Amniotic stem cell (primary cell): ENCODE measurements at places on chromosomes 4 and X.

- DNase-seq = no peak
Measured at GRCh38 chr4:138734746-138735145, 280.8 kb upstream of the NOCT start.

GRCh38 chr4:182642831-182643230, 274.4 kb downstream of the DCTD start:
- no peak for DNase-seq

GRCh38 chr4:53601251-53601764, 10.0 kb upstream of the LNX1 start:
- no peak for DNase-seq

DNA sequence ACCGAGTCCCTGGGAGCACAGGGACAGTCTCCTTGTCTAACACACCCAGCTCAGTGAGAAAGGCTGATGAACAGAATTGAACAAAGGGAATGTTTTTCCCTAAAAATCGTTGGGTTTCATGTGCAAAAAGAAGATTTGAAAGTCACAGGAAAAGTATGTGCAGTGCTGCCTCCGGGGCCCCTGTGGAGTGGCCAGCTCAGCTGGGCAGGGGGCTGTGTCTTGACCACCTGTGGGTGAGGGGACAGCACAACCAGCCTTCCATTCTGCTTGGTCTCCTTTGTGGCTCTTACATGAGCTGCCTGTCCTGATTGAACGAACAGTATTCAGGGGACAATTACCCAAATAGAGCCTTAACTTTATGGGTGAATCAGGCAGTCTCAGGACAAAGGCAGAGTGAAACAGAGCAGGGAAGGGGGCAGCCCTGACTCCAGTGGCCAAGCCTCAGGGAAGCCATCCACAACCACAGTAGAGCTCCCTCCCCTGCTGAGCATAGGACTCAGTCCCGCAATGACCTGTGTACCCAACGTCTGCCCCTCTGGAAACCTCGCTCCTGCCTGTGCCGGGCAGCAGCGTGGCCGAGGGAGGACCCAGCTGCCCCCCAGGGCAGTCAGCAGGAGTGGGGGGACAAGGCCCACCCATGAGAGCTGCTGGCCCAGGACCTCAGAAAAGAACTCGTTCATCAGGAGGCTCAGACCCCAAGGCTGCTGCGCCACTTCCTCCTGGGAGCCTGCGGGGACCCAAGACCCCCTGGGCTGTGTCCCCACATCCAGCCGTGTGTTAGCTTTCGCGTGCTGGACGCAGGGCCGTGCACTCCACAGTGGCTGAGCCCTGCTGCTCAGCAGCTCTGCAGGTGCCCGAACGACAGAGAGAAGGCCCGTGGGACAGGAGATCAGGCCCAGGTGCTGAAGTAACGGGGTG, 59.6 kb upstream of the MXD4 start:
- no peak for DNase-seq

DNA sequence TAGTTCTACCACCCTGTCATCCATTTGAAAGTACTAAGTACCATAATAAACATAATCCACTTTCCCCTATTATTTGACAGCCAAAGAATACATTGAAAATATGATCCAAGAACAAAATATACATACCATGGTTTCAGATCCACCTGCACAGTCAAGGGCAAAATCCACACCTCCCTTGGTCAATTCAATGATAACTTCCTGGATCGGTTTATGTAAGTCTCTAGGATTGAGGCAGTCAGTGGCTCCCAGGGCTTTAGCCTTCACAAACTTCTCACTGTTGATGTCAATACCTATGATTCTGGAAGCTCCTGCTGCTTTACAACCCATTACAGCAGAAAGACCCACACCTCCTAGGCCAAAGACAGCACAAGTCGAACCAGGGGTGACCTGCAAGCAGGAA, 12.7 kb downstream of the ADH4 start:
- no peak for DNase-seq

- no peak for DNase-seq
Measured at GRCh38 chr4:36815536-36815935, 429.0 kb upstream of the NWD2 start.

DNA sequence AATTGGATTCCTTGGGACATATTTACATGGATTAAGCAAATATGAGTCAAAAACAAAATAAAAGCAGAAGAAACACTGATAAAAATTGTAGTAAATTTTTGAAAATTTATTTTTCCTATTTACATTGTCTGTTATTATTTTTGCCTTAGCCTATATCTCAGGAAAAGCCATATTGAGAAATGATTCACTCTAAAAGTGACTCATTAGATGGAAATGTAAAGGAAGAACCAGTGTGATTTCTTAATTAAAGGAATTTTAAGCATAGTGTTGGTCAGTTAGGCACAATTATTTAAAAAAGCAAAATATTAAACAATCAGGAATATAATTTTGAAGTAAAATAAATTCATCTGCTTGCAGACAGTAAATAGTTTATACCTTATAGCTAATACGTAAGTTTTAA, 167.4 kb upstream of the NAP1L5 start:
- DNase-seq = no peak

DNA sequence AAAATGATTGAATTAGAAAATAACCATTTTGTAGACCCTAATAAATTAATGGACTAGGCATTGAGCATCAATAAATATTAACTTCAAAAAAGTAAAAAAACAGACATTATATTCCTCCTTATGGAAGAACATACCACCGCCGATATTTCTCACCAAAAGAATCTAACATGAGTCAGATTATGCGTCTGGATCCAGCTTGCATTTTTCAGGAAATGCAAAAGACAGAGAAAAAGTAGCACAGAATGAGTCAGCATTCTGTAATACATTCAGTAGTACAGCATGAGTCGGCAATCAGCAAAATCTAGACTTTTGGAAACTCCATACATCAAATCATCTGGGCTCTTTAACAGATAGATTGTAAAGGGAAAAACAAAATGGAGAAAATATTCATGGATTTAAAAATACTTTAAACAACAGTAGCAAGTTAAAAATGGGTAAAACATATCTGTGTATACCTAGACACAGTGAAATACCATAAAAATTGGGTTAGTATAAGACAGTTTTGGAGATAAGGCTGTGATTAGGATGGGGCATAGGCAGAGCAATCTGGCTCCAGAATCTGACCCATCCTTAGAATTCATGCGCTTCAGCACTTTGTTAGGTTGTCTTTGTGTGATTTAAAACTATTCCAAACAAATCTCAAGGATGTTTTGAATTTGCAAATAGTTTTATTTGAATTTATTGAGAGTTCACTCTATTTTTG, 633.0 kb upstream of the FAM241A start:
- peak; percentile 91 for DNase-seq

DNA sequence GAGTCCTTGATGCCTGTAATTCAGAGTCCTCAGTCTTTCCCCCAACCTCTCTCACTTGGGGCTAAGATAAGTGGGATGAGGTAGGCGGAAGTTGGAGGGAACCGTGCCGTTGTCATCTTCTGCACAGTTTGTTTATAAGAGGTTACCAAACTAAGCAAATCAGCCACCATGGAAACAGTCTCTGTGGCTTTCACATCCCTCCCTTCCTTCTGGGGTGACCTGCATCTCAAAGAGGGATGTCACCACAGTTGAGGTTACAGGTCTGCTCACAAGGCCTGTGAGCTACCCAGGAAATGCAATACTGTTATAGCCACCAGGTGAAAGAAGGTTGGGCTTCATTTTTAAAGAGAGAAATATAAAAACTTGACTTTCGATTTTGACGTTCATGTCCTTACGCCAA, 26.3 kb downstream of the RTL5 start:
- DNase-seq = no peak

- peak; percentile 74 for DNase-seq
Measured at GRCh38 chr4:55321707-55322264, 24.3 kb upstream of the SRD5A3 start.

- no peak for DNase-seq
Measured at GRCh38 chr4:109588176-109588575, 28.1 kb downstream of the MCUB start.

GRCh38 chr4:57605376-57605775, 495.2 kb upstream of the IGFBP7 start:
- no peak for DNase-seq

- no peak for DNase-seq
Measured at GRCh38 chr4:7044137-7044930, 1.2 kb downstream of the TADA2B start.

- no peak for DNase-seq
Measured at GRCh38 chr4:87707279-87707918, 57.3 kb downstream of the DMP1 start.

DNA sequence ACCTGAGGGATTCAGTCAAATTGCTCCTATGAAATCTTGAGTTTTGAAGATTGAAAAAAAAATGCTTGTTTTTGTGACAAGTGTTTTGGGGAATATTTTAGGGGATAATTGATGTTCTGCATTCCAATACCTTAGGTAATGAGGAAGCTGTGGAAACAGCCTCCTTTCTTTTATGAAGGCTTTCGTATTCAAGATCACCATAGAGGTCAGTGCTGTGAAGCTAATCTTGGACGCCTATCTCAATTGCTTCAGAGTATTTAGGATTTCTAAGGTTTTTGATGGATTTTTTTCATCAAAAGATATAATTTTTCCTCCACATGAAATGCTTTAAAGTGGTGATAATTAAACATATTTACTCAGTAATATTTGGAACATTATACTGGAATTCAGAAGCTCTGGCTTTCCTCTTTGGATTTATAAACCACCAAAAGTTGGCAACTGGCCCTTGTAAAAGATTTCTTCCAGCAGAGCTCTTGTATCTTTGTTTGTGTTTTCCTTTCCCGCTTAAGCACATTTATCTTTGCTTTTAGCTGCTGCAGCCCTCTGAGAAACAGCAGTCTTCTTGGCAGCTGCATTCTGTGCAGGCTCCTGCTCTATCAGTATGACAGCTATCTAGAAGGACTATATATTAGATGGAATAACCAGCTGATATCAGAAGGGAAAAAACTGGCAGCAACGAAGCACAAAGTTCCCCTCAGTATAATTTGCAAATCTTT, 63.7 kb downstream of the HMGB2 start:
- DNase-seq = no peak
